NCI-H1417 (cell line): ENCODE measurements at places on chromosomes 16 and 17.

DNA sequence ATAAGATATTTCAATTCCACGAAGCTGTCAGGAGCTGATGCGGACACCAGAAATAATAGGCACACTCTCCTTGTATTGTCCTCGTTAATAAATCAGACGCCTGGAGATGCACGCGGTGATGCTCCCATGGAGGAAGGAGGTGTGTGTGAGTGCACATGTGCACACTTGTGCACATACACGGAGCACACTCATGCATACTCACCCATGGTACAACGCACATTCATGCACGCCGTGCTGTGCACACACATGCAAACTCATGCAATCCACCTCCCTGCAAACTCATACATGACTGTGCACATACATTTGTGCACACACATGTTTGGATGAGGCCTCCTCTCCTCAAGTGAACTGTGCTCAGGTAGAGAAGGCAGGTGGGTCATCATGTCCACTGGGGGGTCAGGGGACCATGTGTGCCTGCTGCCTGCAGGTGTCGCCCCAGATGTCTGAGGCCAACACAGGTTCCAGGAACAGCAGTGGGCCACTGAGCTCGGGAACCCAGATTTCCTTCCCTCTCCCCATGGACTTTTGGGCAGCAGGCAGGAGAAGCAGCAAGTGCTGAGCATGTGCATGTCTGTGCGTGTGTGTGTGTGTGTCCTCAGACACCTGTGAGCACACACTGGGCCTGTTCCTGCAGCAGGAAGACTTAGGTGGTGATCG lies 165.3 kb downstream of the SDK2 start:
- DNase-seq, result no peak

- DNase-seq, result peak; percentile 65
Measured at GRCh38 chr16:66344533-66345145, 21.9 kb upstream of the CDH5 start.

DNA sequence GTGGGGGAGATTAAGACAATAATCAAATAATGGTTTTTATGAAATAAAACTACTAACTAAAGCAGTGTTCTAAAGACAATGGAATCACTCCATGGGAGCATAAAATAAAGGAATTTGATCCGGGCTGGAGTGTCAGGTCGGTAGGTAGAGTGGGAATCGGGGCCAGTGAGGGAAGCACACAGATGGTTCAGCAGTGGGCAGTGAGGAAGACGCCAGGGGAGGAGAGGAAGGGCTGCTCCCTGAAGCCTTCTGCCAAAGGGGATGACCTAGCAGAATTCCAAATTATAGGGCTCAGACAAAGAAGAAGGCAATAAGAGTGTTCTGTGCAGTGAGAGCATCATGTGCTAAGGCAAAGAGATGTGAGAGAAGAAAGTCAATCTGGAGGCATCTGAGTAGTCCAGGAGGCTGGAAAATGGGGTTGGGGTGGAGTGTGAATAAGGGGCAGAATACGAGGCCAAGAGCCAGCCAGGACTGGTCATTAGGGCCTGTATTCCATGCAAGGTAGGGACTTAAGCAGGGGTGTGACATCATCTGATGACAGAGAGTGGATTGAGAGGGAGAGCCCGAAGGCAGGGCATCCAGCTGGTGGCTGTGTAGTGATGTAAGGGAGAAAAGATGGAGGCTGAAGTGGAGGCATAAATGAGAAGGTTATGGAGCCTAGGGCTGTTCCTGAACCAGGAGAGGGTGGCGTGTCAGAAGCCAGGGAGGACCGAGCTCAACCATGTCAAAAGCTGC lies 137.6 kb downstream of the COPRS start:
- DNase-seq, result no peak

DNA sequence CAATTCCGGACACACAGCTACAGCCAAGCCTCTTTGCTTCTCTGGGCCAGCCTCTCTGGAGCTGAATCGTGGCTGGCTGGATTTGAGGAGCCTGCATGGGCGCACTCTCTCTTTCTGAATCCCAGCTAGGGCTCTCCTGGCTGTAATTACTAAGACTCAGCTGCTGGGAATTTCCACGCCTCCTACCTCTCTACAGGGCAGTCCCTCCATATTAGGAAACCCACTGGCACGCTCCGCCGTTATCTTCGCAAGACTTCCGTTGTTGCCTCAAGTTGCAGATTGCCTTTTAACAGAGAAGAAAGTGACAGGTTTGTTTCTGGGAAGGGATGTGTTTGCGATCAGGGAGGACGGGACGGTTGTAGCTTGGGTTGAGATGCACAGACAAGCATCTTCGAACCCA lies 188.4 kb upstream of the NLRP1 start:
- no peak for DNase-seq

DNA sequence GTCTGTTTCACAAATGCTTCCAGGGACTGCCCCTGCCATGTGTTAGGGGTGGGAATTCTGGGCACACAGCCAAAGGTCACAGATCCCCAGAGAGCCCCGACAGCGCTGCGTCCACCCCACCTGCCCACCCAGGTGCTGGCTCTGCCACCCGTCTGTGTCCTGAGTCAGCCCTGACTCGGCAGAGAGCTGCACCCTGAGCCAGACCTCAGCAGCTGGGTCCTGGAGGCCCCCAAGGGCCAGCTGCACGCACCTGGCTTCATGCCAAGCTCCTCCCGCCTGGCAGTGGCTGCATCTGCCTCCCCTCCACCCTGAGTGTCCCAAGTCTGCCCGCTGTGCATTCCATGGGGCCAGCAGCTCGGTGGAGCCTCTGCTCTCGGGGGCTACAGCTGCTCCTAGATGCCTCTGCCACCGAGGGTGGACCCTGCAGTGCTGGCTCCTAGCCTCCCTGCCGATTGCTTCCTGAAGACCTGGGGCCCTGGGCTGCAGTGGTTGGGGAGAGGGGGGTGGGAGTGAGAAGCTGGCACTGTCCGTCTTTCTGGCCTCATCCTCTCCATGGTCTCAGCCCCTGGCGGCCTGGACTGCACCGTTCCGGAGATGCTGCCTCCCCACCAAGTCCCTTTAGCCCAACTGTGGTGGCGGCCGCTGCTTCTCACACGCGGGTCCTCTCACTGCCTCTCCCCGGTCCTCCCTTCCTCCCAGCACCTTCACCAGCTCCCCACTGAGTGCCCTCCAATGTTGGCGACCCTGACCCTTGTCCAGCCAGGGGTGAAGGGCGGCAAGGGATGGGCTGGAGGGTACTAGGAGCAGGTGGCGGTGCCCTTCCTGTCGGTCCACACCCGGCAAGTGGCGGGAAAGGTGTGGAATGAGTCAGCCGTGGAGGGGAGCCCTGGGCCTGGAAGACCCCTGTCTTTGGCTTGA lies 3.0 kb downstream of the SECTM1 start:
- DNase-seq, result peak; percentile 95
